Fibroblast of the aortic adventitia (primary cell): ENCODE measurements at places on chromosomes 7 and 10.

GRCh38 chr7:131931370-131931769 lies 374.9 kb upstream of the PODXL start:
- DNase-seq: no peak

DNA sequence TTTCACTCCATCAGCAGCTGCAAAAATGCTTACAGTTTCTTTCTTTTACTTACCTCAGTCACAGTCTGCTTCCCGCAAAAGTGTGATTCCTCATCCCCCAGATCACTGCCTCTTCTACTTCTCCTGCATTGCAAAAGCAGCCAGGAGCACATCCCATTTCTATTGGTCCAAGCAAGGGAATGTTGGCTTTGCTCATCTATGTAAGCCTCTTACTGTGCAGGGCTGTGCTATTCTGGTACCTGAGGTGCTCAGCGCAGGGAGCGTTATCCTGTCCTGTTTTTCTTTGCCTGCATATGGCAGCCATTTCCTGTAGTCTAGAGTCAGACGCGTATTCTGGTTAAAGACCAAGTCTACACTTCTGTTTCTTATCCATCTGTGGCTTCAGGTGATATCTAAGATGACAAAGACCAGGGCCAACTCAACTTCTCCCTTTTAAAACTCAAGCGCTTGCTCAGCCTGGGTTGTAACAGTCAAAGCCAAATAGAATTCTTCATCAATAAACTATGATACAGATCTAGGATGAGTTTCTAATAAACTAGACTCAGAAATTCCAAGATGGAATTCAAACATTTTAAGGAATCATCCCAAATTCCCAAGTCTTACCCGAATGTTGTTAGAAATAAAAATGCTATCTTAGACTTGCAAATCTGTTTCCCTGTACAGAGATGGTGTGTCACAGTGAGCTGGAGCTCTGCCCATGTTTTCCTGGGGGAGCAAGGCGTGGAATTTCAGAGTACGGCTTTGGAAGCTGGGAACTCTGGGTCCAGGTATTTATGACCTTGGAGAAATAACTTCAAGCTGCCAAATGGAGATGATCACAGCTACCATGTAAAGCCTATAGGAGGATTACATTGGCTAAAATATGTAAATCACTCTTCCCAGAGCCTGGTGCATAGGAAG lies 6.1 kb upstream of the RBM17 start:
- DNase-seq: peak; percentile 34

GRCh38 chr7:106766551-106766950 lies 98.5 kb upstream of the PIK3CG start:
- DNase-seq: no peak

GRCh38 chr10:3906511-3907111 lies 121.6 kb upstream of the KLF6 start:
- DNase-seq: no peak

- peak; percentile 21 for DNase-seq
These were observed 40.8 kb upstream of the PFKFB3 start for GRCh38 chr10:6161921-6162320.

DNA sequence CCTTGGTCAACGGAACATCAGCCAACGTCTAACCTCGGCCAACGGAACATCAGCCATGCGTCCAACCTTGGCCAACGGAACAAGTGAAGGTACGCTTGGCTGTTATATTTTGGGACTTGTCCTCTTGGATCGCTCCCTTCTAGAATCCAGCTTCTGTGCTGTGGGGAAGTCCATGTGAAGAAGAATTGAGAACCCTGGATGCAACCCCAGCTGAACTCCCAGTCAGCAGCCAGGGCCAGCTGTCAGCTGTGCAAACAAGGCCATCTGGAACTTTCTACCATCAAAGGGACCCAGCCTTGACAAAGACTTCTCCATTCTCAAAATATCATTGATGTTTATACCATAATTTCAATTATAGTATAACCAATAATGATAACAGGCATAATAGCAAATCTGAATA lies 43.3 kb upstream of the ITGA8 start:
- no peak for DNase-seq

DNA sequence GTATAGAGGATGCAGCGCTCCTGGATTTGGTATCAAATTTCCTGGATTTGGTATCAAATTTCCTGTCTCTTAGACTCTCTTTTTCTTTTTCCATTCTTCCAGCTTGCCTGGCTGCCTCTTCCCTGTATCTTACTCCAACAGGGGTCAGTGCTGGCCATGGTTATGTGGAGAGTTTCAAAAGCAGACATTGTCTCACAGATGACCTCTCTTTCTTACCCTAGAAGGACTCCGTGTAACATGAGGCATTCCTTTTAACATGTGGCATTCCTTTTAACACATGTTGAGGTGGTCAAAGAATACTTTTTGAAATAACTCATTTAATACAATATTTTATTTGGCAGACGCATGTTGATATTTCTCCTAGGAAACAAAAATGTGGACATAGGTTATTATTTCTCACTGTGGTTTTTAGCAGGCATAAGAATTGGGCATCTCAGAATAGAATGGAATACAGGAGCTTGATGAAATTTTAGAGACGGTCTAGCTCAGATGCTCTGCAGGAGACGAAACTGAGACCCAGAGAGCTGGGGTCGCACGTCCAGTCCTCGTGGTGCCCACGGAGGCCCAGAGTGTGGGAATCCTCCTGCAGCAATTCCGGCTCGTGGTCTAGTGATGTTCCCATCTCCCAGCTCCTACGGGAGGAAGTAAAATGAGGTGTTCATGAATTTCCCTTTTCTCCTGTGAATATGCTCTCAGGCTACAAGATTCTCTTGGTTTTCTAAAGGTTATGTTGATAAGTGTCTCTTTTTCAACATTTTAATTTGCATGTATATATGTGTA lies 59.6 kb upstream of the PITRM1 start:
- DNase-seq: peak; percentile 81

DNA sequence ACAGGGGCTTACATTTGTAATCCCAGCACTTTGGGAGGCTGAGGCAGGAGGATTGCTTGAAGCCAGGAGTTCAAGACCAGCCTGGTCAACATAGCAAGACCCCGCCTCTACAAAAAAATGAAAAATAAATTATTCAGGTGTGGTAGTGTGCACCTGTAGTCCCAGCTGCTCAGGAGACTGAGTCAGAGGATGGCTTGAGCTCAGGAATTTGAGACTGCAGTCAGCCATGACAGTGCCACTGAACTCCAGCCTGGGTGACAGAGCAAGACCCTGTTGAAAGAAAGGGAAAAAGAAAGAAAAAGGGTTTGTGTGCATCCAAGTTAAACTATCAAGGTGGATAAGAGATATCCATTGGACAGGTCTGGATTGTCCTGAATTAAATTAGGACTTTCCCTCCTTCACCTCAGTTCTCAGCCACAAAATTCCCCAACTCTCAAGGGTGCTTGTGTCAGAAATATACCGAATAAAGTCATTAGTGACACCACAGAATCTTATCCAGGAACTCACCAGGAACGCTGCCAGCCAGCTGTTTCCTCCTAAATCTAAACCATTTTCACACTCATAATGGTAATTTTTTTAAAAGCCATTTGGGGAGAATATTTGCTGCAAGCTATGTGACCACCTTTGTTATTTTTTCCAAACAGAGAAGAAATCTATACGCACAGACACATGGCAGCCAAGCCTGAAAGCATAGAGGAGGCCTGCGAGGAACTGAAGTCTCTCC lies 12.0 kb downstream of the AFAP1L2 start:
- no peak for DNase-seq
